Fibroblast of skin of abdomen (primary cell): ENCODE measurements at places on chromosomes 5 and 9.

GRCh38 chr9:75063556-75064305, 24.2 kb downstream of the NMRK1 start:
- DNase-seq: peak; percentile 37

DNA sequence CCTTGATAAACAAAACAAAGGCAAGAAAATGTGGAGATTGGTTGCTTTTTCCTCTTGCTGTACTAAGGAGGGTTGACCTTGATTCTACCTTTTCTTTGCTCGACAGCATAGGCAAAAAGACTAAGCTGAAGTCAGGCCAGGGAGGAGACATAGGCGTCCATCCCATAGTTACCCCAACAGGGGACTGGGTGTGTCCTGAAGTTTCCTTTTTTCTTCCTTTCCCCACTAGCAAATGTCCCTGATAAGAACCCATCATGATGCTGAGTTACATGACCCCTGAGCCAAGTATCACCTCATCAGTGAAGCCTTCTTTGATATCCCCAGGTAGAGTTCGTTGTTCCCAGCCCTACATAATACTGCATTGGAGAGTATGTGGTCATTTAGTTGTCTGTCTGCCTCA, 9.9 kb upstream of the SHROOM1 start:
- DNase-seq: no peak

DNA sequence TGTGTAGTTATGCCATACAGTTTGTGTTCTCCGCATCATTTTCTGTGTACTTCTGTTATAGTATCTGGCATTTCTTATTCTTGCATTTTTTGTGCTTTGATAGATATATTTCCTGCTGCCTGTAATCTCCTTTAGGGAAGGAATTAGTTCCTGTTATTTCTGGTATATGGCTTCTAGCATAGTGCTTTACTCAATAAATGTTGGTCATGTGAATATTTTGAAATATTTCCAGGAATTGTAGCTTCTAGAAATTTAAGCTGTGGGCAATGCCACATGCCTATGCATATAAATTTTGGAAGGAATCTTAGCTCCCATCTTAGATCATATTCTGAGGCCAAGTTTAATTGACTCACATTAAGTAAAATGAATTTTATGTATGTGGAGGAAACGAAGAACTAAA, 11.5 kb upstream of the PRRC1 start:
- DNase-seq: no peak

DNA sequence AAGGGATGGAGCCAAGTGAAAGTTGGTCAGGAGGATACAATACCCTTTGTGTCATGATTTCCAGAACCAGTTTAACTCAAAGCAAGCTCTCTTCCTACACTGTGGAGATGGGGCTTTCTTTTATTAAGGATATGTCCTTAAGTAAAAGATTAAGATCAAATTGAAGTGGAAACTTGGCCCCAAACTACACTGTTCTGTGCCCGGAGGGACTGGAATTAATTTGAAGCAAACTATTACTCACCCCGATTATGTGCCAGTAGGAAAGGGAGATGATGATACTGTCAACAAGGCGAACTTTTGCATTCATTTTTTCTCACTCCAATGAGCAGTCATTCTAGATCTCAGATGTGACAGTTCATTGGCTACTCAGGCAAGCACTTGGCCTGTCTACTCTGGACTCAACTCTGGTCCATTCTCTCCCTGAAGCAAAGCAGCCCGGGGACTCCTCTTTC, 186.7 kb downstream of the NTRK2 start:
- peak; percentile 24 for DNase-seq

DNA sequence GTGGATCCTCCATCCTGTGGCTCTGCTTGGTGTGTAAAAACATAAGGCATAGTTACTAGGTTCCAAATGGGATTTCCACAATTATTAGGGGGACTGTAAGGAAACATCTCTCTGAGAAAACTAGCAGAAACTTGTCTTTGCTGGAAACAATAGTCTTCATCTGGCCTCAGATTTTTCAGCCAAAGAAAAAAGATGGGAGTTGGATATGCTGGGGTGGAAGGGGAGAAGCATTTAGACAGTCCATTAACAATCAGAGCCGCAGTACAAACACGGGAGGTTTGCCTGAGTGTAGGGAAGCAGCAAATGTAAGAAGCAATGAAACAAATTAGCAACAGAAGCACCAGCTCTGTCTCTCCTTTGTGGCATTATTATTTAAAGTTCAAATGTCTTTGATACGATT, 402.7 kb upstream of the ZNF608 start:
- DNase-seq: no peak

DNA sequence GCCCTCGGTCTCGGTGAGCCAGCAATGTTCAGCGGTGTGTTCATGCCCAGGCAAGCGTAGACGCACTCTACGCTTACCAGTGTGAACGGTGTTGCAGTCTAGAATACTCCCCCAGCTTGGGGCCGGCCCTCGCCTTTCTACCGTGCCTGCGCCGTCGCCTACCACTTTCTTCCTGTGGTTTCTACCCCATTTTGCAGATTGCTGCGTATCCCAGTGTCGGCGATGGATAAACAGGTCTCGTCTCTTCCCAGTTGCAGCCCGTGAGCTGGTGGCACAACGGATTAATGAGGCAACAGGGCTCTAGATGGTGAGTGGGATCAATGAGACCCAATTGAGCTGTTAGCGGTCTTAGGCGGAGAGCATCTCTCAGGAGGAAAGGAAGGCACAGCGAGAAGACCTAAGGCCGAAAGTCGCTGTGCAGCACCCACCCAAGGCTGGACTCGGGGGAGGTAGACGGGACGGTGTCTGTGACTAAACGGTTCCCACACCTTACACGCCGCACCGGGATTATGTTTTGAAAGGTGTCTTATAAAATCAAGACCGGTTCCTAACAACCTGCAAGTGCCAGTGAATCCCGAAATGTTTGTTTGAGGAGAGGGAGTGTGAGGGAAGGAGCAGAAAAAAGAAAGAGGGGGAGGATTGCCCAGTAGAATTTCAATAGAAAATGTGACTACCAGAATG, 5.8 kb downstream of the OTP start:
- DNase-seq: no peak

- no peak for DNase-seq
Measured at GRCh38 chr5:91420879-91421278, 37.8 kb upstream of the ARRDC3 start.

- no peak for DNase-seq
Measured at GRCh38 chr9:127448112-127448805, 2.9 kb downstream of the RPL12 start.

DNA sequence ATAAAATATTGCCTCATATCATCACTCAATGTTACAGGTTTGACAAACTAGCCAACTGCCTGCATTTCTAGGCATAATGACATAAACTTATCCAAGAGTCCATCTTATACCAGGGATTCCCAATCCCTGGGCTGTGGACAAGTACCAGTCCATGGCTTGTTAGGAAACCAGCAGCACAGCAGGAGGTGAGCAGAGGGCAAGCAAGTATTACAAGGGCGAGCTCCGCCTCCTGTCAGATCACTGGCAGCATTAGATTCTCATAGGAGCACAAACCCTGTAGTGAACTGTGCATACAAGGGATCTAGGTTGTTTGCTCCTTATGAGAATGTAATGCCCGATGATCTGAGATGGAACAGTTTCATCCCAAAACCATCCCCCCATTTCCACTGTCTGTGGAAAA, 144.9 kb downstream of the PRKACG start:
- DNase-seq: no peak

- no peak for DNase-seq
Measured at GRCh38 chr9:20228096-20228495, 394.2 kb downstream of the MLLT3 start.
